ENCODE measurements at places on chromosomes 2 and 18. TPM values are rescaled to one million over a fixed set of nuclear protein-coding genes. Genes with fewer than 3 reads are reported as not detected.
A peak's percentile ranks its signal among the peaks of the same experiment; 100 is the strongest.

DNA sequence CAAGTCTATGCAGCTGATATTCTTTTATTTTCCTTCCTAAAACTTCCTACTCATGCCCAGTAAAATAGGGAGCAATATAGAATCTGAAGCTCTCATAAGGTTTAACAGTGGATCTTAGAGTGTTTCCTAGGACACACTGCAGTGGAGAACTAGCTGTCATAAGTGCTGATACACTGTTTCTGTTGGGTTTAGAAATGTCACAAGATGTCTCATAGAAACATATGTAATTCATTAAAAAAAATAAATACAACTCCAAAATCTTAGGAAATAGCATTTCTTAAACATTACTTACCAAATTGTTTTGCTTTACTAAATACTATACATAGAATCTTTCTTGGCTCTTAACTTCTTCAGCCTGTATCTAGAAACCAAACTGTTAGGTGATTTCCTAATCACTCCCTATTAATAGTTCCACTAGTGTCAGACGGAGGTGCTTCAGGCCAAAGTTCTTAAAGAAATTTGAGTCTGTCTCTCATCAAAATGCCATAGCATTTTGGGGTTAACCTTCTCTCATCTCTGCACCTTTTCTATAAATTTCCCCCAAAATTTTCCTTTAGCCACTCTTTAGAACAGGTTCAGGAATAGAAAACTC, 93.7 kb downstream of the CERKL start:
- no peak overlapping the region for H3K27ac ChIP-seq
- no peak overlapping the region for H3K4me3 ChIP-seq
- H3K4me1 ChIP-seq, result no peaks in the 10 kb centered on the region
- no peak for DNase-seq
- no peaks in the 10 kb centered on the region for H3K36me3 ChIP-seq

GRCh38 chr2:106358081-106358480, 110.1 kb downstream of the RGPD3 start:
- DNase-seq, result no peak
- H3K36me3 ChIP-seq, result no peaks in the 10 kb centered on the region
- H3K27me3 ChIP-seq, result no peaks in the 10 kb centered on the region
- no peak overlapping the region for H3K4me3 ChIP-seq
- peaks cover 12% of the 10 kb centered on the region for H3K4me1 ChIP-seq

- DNase-seq, result no peak
- H3K4me1 ChIP-seq, result peaks cover 19% of the 10 kb centered on the region
Observed at GRCh38 chr2:151670346-151670745, 63.9 kb downstream of the NEB start.

- H3K36me3 ChIP-seq, result no peaks in the 10 kb centered on the region
- no peak overlapping the region for H3K4me3 ChIP-seq
- H3K4me1 ChIP-seq, result no peaks in the 10 kb centered on the region
- no peak overlapping the region for H3K27ac ChIP-seq
- no peak for DNase-seq
Observed at GRCh38 chr2:195521589-195521988, 135.4 kb upstream of the SLC39A10 start.

DNA sequence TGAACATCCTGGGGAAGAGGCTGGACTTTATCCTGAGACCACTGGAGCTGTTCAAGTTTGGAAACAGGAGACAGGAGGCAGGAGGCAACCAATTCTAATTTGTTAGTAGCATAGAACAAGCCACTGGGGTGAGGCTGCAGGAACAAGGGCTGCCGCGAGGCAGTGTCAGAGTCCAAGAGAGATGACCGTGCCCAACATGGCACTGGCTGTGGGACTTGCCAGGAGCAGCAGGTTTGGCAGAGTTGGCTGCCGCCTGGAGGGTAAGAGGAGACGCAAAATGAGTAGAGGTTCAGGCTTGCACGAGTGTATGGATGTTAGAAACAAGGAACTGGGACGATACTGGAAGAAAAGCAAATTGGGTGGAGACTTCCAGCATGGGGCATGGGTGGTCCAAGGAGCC, 168.5 kb downstream of the TPGS2 start:
- H3K4me3 ChIP-seq, result no peak overlapping the region
- no peaks in the 10 kb centered on the region for H3K27me3 ChIP-seq
- peaks cover 32% of the 10 kb centered on the region for H3K4me1 ChIP-seq

Gene LINC00305
- not detected for total RNA-seq

DNA sequence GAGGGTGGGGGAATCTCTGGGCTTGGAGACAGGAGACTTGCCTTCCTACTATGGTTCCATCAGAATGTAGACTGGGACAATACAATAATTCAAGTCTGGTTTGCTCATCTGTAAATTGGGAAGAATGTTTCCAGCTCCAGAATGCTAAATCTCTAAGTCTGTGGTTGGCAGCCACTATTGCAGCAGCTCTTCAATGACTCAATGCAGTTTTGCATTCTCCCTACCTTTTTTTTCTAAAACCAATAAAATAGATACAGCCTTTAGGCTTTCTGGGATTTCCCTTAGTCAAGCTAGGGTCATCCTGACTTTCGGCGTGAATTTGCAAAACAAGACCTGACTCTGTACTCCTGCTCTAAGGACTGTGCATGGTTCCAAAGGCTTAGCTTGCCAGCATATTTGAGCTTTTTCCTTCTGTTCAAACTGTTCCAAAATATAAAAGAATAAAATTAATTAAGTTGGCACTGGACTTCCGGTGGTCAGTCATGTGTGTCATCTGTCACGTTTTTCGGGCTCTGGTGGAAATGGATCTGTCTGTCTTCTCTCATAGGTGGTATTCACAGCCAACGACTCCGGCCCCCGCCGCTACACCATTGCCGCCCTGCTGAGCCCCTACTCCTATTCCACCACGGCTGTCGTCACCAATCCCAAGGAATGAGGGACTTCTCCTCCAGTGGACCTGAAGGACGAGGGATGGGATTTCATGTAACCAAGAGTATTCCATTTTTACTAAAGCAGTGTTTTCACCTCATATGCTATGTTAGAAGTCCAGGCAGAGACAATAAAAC, 6.5 kb downstream of the TTR start:
- no peak overlapping the region for H3K27ac ChIP-seq
- no peak overlapping the region for H3K4me3 ChIP-seq
- DNase-seq, result no peak
- H3K27me3 ChIP-seq, result no peaks in the 10 kb centered on the region

Gene UGT1A6
- not detected for total RNA-seq

- DNase-seq, result peak; percentile 88
- peak overlapping the region; percentile 97 for H3K27ac ChIP-seq
- peak overlapping the region; percentile 92 for H3K4me3 ChIP-seq
- no peaks in the 10 kb centered on the region for H3K27me3 ChIP-seq
Observed at GRCh38 chr2:55049043-55049820, 1.0 kb downstream of the RTN4 start.

- no peaks in the 10 kb centered on the region for H3K4me1 ChIP-seq
- no peak overlapping the region for H3K4me3 ChIP-seq
- no peaks in the 10 kb centered on the region for H3K27me3 ChIP-seq
- H3K36me3 ChIP-seq, result no peaks in the 10 kb centered on the region
- DNase-seq, result no peak
Observed at GRCh38 chr2:145383961-145384360, 864.0 kb upstream of the ZEB2 start.

GRCh38 chr18:6593142-6593885, 136.2 kb upstream of the ARHGAP28 start:
- H3K27me3 ChIP-seq, result peaks cover 4% of the 10 kb centered on the region
- DNase-seq, result no peak
- H3K36me3 ChIP-seq, result no peaks in the 10 kb centered on the region
- no peaks in the 10 kb centered on the region for H3K4me1 ChIP-seq
- no peak overlapping the region for H3K27ac ChIP-seq
- no peak overlapping the region for H3K4me3 ChIP-seq

Gene ADNP2
- total RNA-seq, result 7.5 TPM

- H3K4me1 ChIP-seq, result peaks cover 26% of the 10 kb centered on the region
- H3K4me3 ChIP-seq, result peak overlapping the region; percentile 75
- H3K36me3 ChIP-seq, result no peaks in the 10 kb centered on the region
- peak overlapping the region; percentile 80 for H3K27ac ChIP-seq
Observed at GRCh38 chr18:2847317-2848246, 776 bp downstream of the EMILIN2 start.

DNA sequence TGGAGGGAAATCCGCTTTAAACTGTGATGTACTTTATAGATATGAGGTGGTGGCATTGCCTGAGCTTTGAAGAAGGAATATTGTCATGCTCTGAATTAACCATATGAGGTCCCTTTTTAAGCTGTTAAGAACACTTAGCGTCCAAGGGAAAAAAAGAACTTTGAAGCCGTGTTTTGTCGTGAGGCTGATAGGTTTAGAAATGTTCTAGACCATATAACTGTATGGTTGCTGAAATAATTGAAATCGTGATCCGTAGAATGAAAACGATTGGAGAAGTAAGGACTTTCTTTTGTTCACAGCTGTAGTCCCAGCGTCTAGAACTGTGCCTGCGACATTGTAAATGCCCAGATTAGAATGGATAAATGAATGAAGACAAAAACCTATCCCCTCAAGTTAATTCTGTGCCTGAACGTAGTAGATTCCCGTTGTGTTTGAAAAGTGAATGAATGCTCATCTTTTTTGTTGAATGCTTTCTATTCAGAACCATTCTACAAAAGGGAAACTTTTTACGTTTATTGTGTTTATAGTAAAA, 1.5 kb downstream of the SMCHD1 start:
- DNase-seq, result no peak
- peaks cover 55% of the 10 kb centered on the region for H3K4me1 ChIP-seq
- H3K27me3 ChIP-seq, result no peaks in the 10 kb centered on the region
- H3K36me3 ChIP-seq, result no peaks in the 10 kb centered on the region
- H3K4me3 ChIP-seq, result peak overlapping the region; percentile 93

Gene ST8SIA5
- total RNA-seq, result 6.2 TPM

- DNase-seq, result no peak
- H3K4me3 ChIP-seq, result no peak overlapping the region
- H3K36me3 ChIP-seq, result no peaks in the 10 kb centered on the region
- peaks cover 4% of the 10 kb centered on the region for H3K4me1 ChIP-seq
Observed at GRCh38 chr18:1658908-1659566, 754.4 kb downstream of the ADCYAP1 start.
